ENCODE measurements at places on chromosomes 5 and 9. TPM values are rescaled to one million over a fixed set of nuclear protein-coding genes. Genes with fewer than 3 reads are reported as not detected.

The PDE6A gene
- total RNA-seq = not detected

GRCh38 chr5:112186401-112186990 lies 232.6 kb downstream of the EPB41L4A start:
- peak; percentile 69 for DNase-seq
- H3K27ac ChIP-seq = no peak overlapping the region
- no peak overlapping the region for H3K4me3 ChIP-seq
- H3K27me3 ChIP-seq = peaks cover 59% of the 10 kb centered on the region
- no peaks in the 10 kb centered on the region for H3K4me1 ChIP-seq

The FCN1 gene
- total RNA-seq = not detected

GRCh38 chr5:113163328-113163727 lies 186.7 kb downstream of the DCP2 start:
- H3K27ac ChIP-seq = no peak overlapping the region
- H3K4me3 ChIP-seq = no peak overlapping the region
- H3K36me3 ChIP-seq = no peaks in the 10 kb centered on the region
- peaks cover 2% of the 10 kb centered on the region for H3K4me1 ChIP-seq

GRCh38 chr5:108521841-108522506 lies 140.1 kb upstream of the FBXL17 start:
- DNase-seq = peak; percentile 72
- H3K36me3 ChIP-seq = no peaks in the 10 kb centered on the region
- no peaks in the 10 kb centered on the region for H3K4me1 ChIP-seq
- H3K27me3 ChIP-seq = peaks cover 2% of the 10 kb centered on the region

DNA sequence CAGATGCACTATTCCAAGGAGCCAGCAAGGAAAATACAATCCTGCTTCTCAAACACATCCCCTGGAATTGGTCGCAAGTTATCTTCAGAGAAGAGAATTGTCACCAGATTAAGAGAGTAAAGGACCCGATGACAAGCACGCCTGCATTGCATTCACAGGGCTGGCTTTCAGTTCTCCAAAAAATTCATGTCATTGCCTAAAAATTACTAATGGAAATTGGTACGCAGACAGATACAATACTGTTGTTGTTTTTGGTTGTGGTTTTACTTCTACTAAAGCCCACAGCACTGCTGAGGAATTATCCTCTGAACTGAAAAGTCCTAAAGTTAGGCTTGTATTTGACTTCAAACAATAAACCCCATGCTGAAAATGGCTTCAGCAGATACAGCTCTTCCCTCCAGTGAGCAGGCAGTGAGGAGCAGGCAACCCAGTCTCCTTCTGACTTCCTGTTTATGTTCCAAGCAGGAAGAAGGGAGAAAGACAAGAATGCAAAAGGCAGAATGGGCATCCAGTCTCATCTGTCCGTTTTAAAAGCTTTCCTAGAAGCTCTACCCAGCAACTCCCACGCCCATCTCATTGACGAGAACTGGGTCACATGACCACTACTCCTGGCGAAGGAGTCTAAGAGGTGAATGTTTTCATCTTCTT lies 80.6 kb upstream of the ZNF366 start:
- H3K36me3 ChIP-seq = no peaks in the 10 kb centered on the region
- H3K27ac ChIP-seq = no peak overlapping the region
- no peak for DNase-seq
- peaks cover 7% of the 10 kb centered on the region for H3K27me3 ChIP-seq
- H3K4me1 ChIP-seq = no peaks in the 10 kb centered on the region

The NACC2 gene
- 3.2 TPM for total RNA-seq

DNA sequence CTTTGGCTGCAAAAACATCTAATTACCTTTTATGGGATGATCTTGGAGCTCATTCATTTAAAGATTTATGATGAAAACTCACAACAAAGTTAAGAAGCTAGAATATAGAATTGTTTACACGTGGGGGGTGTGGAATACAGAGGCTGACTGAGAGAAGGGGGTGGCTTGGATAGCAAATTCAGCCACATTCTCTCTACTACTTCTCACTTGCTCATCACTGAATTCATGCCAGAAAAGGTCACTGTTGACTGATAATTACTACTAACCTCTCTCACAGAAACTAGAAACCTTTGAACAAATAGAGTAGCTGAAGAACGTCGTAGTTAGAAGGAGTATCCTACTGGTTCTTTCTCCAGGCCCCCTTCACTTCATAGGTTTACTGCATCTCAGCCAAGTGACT lies 808.2 kb downstream of the BRINP1 start:
- no peak overlapping the region for H3K27ac ChIP-seq
- H3K27me3 ChIP-seq = no peaks in the 10 kb centered on the region
- H3K4me3 ChIP-seq = no peak overlapping the region
- DNase-seq = no peak
- no peaks in the 10 kb centered on the region for H3K4me1 ChIP-seq
- no peaks in the 10 kb centered on the region for H3K36me3 ChIP-seq

DNA sequence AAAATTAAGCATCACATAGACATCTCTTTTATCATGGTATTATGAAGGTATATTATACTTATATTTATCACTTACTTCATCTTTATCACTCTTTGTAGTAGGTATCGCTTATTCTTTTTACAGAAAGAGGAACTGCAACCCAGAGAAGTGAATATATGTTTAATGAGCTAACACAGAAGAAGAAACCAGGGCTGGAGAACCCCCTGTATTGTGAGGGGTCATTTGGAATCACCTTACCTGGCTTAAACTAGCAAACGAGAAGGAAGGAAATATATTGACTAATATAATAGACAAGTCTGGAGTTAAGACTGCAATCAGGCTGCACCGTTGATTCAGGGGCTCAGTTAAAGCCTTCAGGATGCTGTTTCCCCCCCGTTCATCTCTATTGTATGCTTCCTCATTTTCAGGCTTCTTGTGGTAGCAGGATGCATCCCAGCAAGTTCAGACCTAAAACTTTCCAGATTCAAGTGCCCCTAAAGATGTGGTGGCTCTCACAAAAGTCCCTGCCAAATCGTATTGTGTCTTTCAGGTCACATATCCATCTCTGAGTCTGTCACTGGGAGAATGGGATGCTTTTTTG lies 146.4 kb downstream of the GCNT1 start:
- no peak overlapping the region for H3K27ac ChIP-seq
- DNase-seq = no peak
- peaks cover 17% of the 10 kb centered on the region for H3K27me3 ChIP-seq
- H3K4me3 ChIP-seq = no peak overlapping the region

DNA sequence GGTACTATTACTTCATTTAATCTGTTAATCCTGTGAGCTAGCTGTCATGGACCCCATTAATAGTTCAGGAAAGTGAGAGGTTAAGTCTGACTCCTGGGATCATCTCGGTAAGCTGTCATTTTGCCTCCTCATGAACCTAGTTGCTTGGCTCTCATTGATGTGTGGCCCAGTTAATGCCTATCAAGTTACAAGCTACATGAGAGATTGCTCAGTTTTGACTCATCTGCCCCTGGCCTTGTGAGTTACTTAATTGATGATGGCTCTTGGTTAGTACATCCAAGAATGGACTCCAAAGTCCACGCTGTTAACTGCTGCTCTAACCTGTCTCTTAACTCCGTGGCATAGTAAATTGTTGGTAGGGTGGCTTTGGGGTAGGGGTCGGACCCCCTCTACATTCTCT lies 23.9 kb downstream of the LARP1 start:
- peaks cover 30% of the 10 kb centered on the region for H3K4me1 ChIP-seq
- H3K4me3 ChIP-seq = no peak overlapping the region
- H3K36me3 ChIP-seq = peaks cover 11% of the 10 kb centered on the region

GRCh38 chr5:107169867-107170266 lies 500.9 kb downstream of the EFNA5 start:
- no peaks in the 10 kb centered on the region for H3K36me3 ChIP-seq
- no peak overlapping the region for H3K4me3 ChIP-seq
- no peak for DNase-seq
- no peaks in the 10 kb centered on the region for H3K4me1 ChIP-seq
